A549 treated with CORT108297 at 1 μM for 4 hours (cell line): ENCODE measurements at places on chromosomes 11 and 22. TPM values are rescaled to one million over a fixed set of nuclear protein-coding genes. Genes with fewer than 3 reads are reported as not detected.

Gene MAJIN
- total RNA-seq, result not detected in 5 replicates

Gene CCDC116
- total RNA-seq, result 0.05 to 0.06 TPM (median 0.06 TPM) in 3 of 5 replicates, not detected in the others

Gene RCE1
- 34.5 to 52.2 TPM (median 49.8 TPM) in 5 replicates for total RNA-seq

Gene GNG3
- not detected in 5 replicates for total RNA-seq

Gene OR10AG1
- total RNA-seq, result not detected in 5 replicates

Gene HOATZ
- not detected in 5 replicates for total RNA-seq

Gene GUCY1A2
- total RNA-seq, result 0.02 to 0.08 TPM (median 0.07 TPM) in 5 replicates

Gene OR4S2
- not detected in 5 replicates for total RNA-seq

Gene APOL5
- total RNA-seq, result not detected in 5 replicates

Gene OR8D4
- total RNA-seq, result not detected in 5 replicates

Gene UCP2
- total RNA-seq, result 71.6 to 85.6 TPM (median 79.9 TPM) in 5 replicates

Gene TRMU
- 36.3 to 40.9 TPM (median 38.5 TPM) in 5 replicates for total RNA-seq

Gene KRTAP5-1
- not detected in 5 replicates for total RNA-seq

Gene TH
- 0.06 to 0.23 TPM in 2 of 5 replicates, not detected in the others for total RNA-seq

Gene FAM83F
- under 0.01 TPM in 1 of 5 replicates, not detected in the others for total RNA-seq

Gene SCGB1D2
- 0.30 TPM in 1 of 5 replicates, not detected in the others for total RNA-seq

Gene BRSK2
- total RNA-seq, result 5.4 to 8.3 TPM (median 6.9 TPM) in 5 replicates

Gene CAPN5
- total RNA-seq, result 6.8 to 9.8 TPM (median 8.6 TPM) in 5 replicates

Gene DMC1
- total RNA-seq, result 2.6 to 5.5 TPM (median 5.0 TPM) in 5 replicates

Gene ANGPTL5
- total RNA-seq, result 0.05 TPM in 2 of 5 replicates, not detected in the others

Gene SPI1
- total RNA-seq, result 0.10 to 0.16 TPM in 2 of 5 replicates, not detected in the others

Gene ACR
- 0.07 to 0.25 TPM (median 0.17 TPM) in 4 of 5 replicates, not detected in the other for total RNA-seq

Gene SGSM1
- 0.18 to 0.64 TPM (median 0.29 TPM) in 5 replicates for total RNA-seq

Gene CDC45
- total RNA-seq, result 23.9 to 27.7 TPM (median 24.8 TPM) in 5 replicates

Gene NXPE4
- total RNA-seq, result not detected in 5 replicates

Gene E2F8
- total RNA-seq, result 5.5 to 6.8 TPM (median 6.2 TPM) in 5 replicates

Gene UPK3A
- total RNA-seq, result not detected in 5 replicates

Gene OR51B4
- not detected in 5 replicates for total RNA-seq

Gene BARX2
- total RNA-seq, result not detected in 5 replicates
